ENCODE measurements at places on chromosomes 11 and 22. TPM values are rescaled to one million over a fixed set of nuclear protein-coding genes. Genes with fewer than 3 reads are reported as not detected.

GPR83 gene
- 0.15 TPM for total RNA-seq

CHRNA10 gene
- total RNA-seq: 1.0 TPM

- peak; percentile 69 for DNase-seq
Observed at GRCh38 chr11:70090961-70091381, 12.9 kb downstream of the ANO1 start.

ARVCF gene
- total RNA-seq: 59.7 TPM
